ENCODE measurements at places on chromosomes 2 and 18. TPM values are rescaled to one million over a fixed set of nuclear protein-coding genes. Genes with fewer than 3 reads are reported as not detected.

The LIMS4 gene
- 3.7 TPM for total RNA-seq

The NT5DC4 gene
- not detected for total RNA-seq

- DNase-seq = no peak
Measured at GRCh38 chr2:8575038-8575833, 106.6 kb upstream of the ID2 start.

- DNase-seq = no peak
Measured at GRCh38 chr2:36520431-36520830, 77.5 kb downstream of the FEZ2 start.

DNA sequence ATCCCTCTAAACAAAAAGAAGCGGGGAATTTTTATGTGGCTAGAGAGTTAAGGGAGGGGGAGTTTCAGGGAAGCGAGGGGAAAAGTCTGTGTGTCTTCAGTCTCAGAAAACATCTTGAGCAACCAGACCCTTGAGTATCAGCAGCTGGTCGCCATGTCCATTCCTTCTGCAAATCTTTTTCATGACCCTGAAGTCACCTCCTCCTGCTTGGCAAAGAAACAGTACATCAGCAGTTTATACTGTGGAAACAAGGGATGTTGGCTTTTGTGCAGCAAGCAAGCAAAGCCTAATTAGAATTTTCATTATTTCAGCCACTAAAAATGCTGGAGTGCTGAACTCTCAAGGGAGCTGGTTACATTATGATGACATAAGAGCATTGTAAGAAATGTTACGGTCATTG, 187.4 kb upstream of the SLC8A1 start:
- DNase-seq = no peak

DNA sequence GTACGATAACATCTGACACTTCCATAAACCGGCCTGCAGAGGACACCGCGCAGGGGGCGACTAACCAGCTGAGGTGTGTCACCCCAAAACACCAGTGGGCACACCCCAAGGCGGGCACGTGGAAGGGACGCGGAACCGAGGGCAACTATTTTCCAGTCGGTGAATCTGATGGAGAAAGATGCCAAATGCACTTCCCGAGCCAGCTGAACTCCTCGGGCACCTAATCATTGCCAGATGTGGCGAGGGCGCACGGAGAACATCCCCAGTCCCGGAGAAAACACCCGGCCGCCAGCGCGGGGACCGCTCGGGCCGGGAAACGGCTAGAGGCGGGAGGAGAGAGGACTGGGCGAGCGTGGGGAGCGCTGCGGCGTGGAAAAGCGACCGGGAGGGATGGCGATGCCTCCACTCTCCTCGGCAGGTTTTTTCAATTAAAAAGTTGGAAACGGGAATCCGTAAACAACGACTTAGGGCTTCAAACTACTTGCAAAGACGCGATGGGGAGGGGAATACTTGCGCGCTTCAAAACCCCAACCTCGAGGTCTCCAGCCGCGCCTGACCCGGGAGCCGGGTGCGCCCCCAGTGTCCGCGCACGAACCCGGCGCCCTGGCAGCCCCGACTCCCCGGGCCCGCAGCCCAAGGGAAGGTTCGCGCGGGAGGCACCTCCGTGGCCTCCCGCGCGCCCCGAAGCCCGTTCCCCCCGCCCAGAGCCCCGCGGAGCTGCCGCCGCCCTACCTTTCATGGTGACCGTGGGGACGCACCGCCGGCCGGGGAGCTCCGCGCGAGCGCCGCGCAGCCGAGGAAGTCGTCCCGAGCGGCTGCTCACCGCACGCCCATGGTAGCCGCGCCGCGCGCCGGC, 497 bp downstream of the COLEC12 start:
- no peak for DNase-seq

DNA sequence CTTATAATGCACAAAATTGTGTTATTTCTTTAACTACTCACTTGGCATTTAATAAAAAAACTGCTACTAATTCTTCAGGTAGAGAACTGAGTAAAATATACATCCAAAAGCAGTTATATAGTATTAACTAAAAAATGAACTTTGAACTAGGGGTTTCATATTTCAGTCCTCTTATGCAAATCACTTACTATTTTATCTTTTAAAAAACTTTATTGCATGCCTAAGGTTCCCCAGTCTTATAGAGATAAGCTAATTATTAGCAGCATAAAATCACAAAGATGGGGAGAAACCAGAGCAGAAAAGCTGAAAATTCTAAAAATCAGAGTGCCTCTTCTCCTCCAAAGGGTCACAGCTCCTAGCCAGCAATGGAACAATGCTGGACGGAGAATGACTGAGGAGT, 228.0 kb downstream of the CALCRL start:
- DNase-seq = no peak

DNA sequence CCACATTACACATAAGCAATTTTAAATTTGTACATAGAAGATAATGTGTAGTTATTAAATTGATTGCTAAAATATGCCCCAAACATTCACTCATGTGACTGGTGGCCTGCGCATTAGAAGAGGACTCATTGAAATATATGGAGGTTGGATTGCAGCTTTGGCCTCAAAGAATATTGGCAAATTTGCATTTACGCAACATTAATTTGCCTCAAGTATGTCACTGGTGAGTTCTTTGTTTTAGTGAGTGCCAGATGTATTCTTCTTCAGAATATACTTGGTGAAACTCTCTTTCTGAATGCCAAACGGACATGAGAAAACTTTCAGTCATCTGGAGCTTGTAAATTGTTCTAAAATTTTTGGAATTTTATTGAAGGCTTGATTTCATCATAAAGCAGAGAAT, 5.9 kb upstream of the EFEMP1 start:
- DNase-seq = no peak

DNA sequence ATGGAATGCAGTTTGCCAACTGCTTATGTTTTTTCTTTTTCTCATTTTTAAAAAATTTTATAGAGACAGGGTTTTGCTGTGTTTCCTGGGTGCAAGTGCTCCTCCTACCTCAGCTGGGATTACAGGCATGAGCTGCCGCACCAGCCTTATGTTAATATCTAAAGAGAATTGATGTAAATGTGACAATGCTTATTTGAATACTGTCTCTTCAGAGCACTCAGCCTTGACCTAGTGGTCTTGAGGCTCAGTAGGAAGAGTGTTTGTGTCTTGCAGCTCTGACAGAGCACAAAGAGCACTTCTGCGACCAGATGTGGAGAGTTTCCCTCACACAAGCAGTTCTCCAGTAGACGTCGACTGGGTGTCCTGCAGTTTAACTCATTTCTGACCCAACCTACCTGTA, 55.3 kb downstream of the ARHGEF4 start:
- DNase-seq = no peak

GRCh38 chr2:179812501-179812900, 48.9 kb downstream of the ZNF385B start:
- no peak for DNase-seq

GRCh38 chr18:56283316-56283715, 355.1 kb downstream of the TXNL1 start:
- no peak for DNase-seq

Measured in Right ventricle myocardium inferior (tissue), 1 donor.